Caco-2 (cell line): ENCODE measurements at places on chromosomes 6 and 20. TPM values are rescaled to one million over a fixed set of nuclear protein-coding genes. Genes with fewer than 3 reads are reported as not detected.

HACE1 gene
- total RNA-seq = 10.0 and 13.2 TPM in 2 replicates

AIF1 gene
- 2.2 and 2.7 TPM in 2 replicates for total RNA-seq

NCOA3 gene
- total RNA-seq = 96.7 and 97.3 TPM in 2 replicates

DNA sequence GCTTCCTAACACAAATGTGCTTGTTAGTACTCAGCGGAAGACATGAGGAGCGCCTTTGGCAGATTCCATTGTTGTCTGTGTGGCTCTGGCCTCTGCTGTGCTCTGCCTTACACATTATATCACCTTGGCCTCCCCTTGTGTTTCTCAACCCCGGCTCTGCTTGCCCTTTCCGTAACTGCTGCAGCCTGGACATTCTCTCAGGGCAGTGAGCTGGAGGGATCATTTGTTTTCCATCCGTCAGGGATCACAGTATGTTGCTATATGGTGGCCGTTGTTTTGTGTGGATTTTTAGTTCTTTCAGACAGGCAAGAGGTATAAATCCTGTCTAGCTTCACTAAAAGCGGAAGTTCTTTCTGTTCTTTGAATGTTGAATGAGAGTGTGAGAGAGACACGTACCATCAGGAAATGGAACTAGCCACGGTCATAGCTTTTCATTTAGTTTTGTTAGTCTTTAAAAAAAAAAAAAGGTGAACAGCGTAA, 175.1 kb downstream of the JARID2 start:
- DNase-seq = no peak

DNA sequence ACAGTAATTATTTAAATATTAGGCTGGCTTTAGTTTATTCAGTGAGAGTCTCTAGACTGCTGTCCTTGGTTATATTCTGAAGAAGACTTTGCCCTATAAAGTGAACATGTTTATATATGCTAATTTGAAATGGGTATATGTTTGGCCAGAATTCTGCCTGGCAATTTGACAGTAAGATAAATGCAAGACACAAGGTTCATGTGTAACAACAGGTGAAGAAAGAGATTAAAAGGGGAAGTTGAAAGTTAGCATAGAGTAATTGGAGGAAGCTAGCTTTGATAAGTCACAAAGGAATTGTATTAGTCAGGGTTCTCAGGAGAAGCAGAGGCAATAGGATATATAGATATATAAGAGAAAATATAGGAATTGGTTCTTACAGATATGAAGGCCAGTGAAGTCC, 191.4 kb downstream of the CENPW start:
- no peak for DNase-seq

GRCh38 chr20:58135441-58136148, 92.9 kb downstream of the ANKRD60 start:
- no peak for DNase-seq

- no peak for DNase-seq
These were observed 274.0 kb upstream of the PREP start for GRCh38 chr6:105676857-105677256.

DNA sequence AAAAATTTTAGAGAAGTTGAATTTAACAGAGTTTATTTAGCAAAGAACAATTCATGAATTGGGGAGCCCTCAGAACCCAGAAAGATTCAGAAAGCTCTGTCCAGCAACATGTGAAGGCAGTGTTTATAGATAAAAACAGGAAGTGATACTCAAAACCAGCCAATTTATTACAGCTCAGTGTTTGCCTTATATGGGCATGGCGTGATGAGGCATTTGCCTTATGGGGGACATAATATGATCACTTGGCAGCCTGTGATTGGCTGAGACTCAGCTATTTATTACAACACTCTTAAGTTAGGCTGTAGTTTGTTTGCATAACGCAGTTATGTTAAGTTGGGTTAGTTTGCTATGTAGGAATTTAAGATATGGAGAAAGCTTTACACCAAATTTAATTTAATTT, 11.5 kb downstream of the HLA-DPA1 start:
- DNase-seq = no peak

GRCh38 chr6:34196116-34196832, 40.4 kb upstream of the HMGA1 start:
- DNase-seq = peak; percentile 79

SLC22A7 gene
- not detected in 2 replicates for total RNA-seq
